ENCODE measurements at places on chromosomes 13 and 19.

- DNase-seq: peak; percentile 58
These were observed 21.8 kb upstream of the NAXD start for GRCh38 chr13:110593430-110594130.

GRCh38 chr13:103815619-103816018 lies 749.4 kb upstream of the SLC10A2 start:
- no peak for DNase-seq

GRCh38 chr13:73167028-73167820 lies 108.4 kb downstream of the KLF5 start:
- no peak for DNase-seq

DNA sequence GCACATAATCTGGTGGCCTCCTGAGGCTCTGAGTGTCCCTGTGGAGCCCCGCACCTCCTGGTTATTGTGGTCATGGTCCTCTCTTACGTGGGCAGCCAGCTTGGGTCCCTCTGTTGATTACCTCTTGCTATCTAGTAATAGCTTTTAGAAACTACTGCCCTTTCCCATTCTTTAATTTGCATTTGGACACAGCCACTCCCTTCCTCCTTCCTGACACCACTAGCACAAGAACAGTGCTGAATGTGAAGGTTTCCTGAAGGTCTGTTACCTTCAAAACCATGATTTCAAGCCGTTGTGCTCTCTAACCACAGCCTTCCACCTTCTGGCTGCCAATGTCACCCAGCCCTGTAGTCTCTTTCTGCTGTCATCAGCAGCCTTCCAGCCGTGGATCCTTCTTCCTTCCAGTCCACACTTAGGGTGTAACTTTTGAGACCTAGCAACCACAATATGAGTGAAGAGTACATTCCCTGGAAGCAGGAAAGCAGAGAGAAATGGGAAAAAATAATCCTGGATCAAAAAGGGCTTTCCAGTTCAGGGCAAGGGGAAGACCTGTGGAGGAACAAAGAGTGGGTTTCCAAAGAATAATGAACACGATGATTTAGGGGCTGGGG lies 130.9 kb downstream of the FRY start:
- DNase-seq: no peak

- no peak for DNase-seq
These were observed 4.6 kb upstream of the SCEL start for GRCh38 chr13:77530875-77531274.

GRCh38 chr13:42707586-42707985 lies 73.8 kb upstream of the FAM216B start:
- no peak for DNase-seq

- no peak for DNase-seq
These were observed 279.7 kb downstream of the FGF14 start for GRCh38 chr13:102122147-102122546.

GRCh38 chr13:52447354-52447753 lies 3.1 kb downstream of the VPS36 start:
- no peak for DNase-seq

- no peak for DNase-seq
These were observed 689.3 kb upstream of the ATXN8OS start for GRCh38 chr13:69418319-69418718.

DNA sequence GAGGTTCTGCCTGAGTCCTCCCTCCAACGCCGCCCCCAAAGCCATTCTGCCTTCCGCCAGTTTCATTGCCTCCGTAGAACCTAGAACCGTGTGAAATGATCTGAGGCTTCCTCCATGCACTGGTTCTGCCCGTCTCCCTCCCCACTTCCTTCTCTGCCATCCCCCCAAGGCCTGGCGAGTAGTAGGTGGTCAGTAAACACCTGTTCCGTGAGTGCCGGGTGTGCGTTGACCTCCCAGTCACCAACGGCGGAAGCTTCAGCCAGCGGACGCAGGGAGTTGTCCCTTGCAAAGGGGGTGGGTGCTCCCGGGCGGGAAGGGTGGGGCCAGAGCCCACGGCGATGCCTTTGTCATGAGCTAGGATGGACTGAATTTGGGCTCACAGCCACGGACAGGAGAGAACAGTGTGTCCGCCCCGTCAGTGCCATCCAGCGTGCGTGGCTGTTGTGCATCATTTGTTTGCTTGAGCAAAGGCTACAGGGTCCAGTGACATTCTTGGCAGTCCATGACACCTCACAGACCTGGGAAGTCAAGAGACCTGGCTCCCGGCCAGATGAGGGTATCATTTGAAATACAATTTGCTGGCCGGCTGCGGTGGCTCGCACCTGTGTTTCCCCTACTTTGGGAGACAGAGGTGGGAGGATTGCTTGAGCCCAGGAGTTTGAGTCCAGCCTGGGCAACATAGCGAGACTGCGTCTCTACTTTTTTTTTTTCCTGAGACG lies 43.1 kb downstream of the NFIC start:
- no peak for DNase-seq

DNA sequence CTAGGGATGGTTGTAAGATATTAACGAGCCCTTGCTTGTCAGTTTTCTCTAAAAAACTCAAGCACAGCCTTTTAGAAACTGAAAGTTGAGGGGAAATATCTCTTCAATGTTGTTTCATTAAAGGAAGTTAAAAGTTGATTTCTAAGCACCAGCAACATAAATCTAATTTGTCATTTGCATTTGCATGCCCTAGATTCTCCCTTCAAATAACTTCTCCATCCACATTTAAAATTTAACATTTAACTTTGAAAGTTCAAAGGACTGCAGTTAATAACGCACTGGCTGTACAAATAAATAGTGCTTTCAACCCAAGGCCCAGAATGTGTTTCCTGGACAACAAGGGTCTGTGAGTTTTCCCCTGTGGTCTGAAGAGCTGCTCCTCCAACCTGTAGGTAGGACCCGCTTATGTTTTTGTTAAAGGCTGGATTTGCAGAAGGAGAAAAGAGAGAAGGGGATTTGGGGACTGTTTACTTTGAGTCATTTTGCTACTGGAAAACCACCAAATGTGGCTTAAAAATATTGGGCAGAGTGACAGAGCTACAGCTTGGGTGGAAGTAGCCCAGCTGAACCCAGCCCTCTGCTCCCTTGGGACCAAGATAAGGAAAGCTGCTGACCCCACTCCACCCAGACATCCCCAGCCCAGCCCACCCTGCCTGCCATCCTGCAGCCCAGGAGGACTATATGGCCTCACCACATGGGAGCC lies 39.8 kb downstream of the TNFRSF19 start:
- DNase-seq: no peak

DNA sequence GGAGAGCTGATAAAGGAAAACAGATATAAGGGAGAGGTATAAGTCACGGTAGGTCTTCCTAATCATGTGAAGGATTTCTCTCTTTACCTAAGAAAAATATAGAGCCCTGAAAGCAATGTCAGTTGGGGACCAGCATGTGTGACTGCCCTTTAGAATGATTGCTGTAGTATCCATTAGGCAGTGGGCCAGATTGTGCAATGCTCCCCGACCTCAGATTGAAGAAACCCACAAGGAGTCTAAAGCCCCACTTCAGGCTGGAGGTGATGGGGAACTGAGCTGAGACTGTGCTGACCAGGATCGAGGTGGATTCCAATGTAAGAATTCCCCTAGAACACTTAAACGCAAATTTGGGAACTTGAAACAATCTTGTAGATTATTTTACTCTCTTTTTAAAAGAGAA lies 614.4 kb downstream of the LIG4 start:
- DNase-seq: no peak

DNA sequence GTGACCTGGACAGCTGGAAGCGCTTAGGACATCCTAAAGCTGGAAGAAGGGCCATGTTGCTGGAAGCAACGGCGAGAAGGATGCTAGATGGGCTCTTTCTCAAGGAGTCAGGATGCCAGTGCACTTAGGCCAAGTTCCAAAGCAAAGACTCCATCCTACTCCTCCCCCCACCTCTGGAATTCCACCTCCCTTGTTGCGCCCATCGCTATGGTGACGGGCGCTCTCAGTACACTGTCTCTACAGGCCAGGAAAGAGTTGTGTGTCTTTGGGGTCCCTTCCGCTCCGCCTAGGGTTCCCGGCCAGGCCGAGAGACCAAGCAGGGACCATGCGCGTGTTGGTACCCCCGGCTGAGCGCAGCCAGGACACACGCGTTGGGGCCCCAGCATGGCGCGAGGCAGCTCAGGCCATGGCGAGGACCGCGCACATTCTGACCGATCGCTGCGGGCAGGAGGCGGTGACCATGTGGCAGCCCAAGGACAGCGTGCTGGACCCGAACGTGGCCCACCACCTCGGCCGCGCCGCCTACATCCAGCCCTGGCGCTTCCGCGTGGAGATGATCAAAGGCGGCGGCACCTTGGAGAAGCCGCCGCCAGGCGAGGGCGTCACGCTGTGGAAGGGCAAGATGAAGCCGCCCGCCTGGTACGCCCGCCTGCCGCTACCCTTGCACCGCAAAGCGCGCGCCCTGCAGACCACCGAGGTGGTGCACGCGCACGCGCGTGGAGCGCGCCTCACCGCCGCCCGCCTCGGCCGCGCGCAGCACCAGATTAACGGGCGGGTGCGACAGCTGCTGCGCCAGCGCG lies 31.0 kb upstream of the SLC1A6 start:
- DNase-seq: no peak

- DNase-seq: peak; percentile 50
These were observed 6.7 kb downstream of the GRIN2D start for GRCh38 chr19:48400018-48400742.

DNA sequence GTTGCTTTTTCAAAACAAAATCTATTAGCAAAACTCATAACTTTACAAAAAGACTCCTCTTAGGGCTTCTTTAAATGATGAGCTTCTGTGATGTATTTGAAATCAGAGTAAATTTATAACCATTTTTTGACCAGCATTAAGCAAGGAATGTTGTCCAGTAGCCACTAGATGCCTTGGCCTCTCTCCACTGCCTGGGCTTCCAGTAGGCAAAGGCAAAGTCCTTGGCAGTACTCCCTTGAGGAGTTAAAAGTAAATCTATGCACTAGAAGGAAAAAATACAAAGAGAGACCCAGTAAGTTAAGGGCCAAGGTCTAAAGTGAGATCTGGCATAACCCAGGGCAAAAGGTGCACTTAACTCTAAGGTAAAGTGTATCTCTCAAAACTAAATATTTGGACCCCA lies 9.5 kb downstream of the SERPINE3 start:
- no peak for DNase-seq

DNA sequence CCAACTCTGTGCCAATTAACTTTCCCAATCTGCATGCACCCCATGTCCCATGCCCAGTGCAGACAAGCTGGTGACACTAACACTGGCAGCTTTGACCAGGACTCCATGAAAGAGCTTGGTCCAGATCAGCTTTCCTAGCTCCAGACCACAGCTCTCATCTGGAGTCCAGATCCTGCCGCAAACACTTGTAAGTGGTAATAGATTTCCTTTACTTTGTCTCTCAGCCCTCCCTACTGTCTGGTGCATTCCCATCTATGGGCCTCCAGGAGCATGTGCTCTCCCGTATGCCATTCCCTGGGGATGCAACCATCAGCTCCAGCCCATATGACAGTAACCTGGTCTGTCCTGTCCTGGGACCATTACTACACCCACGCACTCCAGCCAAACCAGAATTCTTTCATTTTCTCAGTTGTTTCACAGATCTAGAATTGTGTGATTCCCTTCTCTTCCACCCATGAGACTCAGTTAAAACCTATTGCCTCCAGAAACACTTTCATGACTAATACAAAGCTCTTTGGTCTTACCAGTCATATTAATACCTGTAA lies 4.9 kb upstream of the STARD13 start:
- no peak for DNase-seq

GRCh38 chr19:1700733-1701663 lies 48.6 kb upstream of the TCF3 start:
- no peak for DNase-seq

DNA sequence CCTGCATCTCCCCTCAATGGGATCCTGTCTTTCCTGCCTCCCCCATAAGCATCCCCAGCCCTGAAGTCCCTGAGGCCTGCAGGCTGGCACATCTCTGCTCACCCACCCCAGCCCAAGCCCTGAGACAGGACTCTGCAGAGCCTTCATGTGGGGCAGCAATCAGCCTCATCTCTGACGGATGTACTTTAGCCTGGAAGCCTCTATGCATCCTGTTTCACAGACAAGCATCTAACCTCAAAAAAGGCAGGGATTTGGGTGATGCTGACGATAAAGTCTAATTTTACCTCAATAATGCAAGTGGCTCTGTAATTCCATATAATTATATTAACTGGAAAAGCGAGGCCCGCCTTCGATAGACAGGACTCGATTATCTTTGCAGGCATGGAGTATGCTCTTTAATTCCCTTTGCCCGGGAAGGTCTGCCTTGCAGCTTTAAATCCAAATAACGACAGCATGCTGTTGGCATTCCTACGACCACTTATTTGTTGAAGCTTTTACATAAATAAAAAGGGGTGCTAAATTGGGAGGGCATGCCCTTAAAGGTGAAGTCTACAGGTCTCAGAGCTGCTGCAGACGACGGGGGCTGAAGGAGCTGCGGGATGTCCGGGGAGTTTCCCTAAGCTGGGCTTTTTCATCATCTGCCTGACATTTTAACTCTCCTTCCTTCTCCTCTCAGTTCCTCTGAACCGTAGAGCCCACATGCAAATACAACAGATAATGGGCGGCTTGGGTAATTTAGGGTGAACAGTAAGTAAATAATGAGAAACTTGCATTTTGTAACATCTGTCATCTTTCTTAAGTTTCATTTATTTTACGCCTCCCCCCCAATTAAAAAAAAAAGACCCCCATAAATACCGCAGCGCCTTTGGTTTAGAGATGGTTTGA lies 211.5 kb downstream of the URI1 start:
- no peak for DNase-seq

DNA sequence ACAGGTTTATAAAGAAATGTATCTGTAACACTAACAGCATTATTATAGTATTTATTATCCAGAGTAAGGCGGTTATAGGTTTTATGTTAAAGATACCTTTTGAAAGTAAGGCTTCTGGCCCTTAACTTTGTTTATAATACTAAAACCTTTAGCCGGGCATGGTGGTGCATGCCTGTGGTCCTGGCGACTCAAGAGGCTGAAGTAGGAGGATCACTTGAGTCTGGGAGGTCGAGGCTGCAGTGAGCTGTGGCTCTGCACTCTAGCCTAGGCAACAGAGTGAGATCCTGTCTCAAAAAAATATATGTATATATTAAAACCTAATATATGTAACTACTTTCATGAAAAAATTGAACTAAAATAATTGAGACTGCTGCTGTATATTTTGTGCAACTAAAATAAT lies 98.7 kb upstream of the KLF5 start:
- no peak for DNase-seq

DNA sequence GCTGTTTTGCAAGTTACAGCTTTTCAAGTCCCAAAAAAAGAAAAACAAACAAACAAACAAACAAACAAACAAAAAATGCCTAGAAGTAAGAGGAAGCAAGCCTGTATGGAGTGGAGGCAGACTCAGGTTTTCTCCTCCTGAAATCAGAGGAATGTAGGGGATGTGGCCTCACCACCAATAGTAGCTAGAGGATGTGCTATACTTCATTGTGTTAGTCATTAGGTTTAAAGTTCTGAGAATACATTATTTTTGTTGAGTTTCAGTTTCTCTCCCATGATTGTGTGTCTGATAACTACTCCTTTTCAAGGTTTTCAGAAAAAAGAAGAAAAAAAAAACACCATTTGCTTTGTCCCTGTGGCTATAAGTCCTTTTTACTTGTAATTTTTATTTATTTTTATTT lies 524.5 kb downstream of the GPC6 start:
- no peak for DNase-seq

DNA sequence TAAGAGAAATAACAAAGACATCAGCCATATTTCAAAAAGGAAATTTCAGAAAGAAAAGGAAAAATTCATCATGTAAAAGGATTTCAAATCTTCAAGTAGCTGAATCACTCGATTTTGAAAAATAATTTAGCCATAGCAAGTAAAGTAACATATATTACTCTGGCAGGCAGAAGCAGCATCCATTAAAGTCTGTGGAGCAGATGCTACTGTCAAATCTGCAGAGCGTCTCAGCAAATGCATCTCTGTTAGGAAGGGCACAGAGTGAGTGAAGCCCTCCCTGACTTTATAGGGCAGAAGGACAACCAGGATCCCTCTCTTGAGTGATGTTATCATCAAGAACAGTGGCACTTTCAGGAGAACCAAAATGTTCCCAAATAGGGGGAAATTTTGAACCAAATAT lies 445.5 kb downstream of the EFNB2 start:
- DNase-seq: no peak
